ENCODE measurements at places on chromosomes 11 and 22. TPM values are rescaled to one million over a fixed set of nuclear protein-coding genes. Genes with fewer than 3 reads are reported as not detected.

GLYAT gene
- total RNA-seq, result not detected

MMP12 gene
- total RNA-seq, result not detected

MUC2 gene
- total RNA-seq, result not detected

ALDH3B1 gene
- 85.5 TPM for total RNA-seq

CCDC87 gene
- 0.61 TPM for total RNA-seq

WNT11 gene
- total RNA-seq, result 3.7 TPM

ANO5 gene
- total RNA-seq, result 0.84 TPM

RIMBP3C gene
- total RNA-seq, result 3.6 TPM

OR8B4 gene
- not detected for total RNA-seq

TCN1 gene
- total RNA-seq, result 10.6 TPM

- no peak for DNase-seq
Measured at GRCh38 chr11:10638316-10638925, 55.1 kb downstream of the IRAG1 start.

DNA sequence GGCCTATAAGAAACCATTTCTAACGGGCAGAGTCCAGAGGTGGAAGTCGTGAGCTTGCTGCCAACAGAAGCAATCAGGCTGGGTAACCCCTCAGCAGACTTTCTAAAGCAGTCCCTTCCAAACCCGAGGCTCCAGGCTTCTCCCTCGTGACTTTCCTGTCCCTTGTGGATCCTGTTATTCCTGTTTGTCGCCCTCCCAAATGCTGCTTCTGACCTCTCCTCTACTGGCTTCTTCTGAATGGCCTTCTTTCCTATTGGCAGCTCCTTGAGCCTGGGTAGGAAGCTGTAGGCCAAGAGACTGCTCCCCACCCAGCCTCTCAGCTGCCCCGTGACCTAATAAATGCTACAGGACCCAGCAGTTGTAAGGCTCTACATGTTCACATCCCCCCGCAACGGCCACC lies 35.0 kb downstream of the MAFF start:
- DNase-seq, result no peak

GRCh38 chr11:110371084-110371483 lies 58.7 kb upstream of the FDX1 start:
- DNase-seq, result no peak

DNA sequence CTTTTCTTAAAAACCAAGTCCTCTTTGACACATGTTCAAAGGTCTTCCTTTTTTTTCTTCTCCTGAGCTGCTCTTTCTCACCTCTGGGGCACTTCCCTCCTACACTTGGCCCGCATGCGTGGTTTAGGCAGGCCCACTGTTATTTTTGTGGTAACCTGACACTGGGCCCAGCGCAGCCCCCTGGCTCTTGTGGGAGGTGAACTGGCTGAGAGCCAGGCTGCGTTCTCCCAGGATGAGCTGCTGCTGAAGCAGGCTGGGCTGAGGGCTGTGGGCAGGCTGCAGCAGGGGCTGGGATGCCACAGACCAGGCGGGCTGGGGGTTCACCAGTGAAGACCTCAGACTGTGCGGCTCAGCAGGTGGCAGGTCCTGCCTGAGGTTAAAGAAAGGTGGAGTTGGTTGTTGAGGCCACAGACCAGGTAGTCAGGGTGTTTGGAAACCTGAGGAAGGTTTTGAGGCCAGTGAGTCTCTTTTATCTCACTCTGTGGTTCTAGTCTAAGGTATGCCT lies 72.4 kb downstream of the TEAD1 start:
- DNase-seq, result peak; percentile 82

GRCh38 chr22:41725510-41726110 lies 26.3 kb downstream of the MEI1 start:
- peak; percentile 7 for DNase-seq

- no peak for DNase-seq
Measured at GRCh38 chr11:123429913-123430720, at the start of gene GRAMD1B. Gene GRAMD1B (plus strand): TSS chr11:123430269. CDS start chr11:123430793, 524 bp downstream.

- peak; percentile 50 for DNase-seq
Measured at GRCh38 chr11:12235947-12236743, 125.8 kb downstream of the MICAL2 start.

DNA sequence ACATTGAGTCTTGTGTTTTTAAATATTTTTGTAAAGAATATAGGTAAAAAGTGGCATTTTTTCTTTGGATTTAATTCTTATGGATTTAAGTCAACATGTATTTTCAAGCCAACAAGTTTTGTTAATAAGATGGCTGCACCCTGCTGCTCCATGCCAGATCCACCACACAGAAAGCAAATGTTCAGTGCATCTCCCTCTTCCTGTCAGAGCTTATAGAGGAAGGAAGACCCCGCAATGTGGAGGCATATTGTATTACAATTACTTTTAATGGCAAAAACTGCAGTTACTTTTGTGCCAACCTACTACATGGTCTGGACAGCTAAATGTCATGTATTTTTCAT lies 333 bp upstream of the CD3E start:
- DNase-seq, result no peak

GRCh38 chr11:25859776-25860175 lies 472.2 kb upstream of the ANO3 start:
- no peak for DNase-seq

- DNase-seq, result no peak
Measured at GRCh38 chr22:31281733-31282132, 10.6 kb downstream of the PIK3IP1 start.

DNA sequence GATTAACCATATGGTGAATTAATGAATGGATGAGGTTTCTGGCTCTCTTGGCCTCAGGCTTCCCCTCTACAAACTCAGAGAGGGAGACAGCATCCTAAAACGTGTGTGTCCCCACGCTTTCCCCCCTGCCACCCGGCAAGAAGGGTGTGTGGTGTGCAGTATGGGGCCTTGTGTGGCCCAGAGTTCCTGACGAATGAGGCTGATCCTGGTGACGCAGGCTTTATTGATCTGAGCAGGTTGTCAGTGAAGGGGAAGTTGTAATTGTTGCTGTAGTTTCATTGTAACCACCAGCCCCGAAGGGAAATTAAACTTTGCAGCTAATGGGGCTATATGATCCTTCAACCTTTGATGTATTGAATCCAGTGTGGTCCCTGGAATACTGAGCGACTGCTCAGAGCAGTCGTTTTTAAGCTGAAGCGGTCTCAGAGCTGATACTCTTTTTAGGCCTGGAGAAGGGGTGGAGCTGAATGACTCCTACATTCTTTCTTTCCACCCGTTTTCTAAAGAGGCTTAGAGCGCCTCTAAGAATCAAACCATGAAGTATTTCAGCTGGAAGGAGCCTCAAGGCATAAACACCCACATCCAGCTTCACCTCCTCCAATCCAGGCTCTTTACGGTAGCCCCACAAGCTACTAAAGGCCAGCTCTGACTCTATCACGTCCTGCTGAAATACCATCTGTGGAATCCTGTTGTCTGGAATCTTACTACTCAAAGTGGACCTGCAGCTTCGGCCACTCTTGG lies 284.7 kb downstream of the MIAT start:
- DNase-seq, result no peak

DNA sequence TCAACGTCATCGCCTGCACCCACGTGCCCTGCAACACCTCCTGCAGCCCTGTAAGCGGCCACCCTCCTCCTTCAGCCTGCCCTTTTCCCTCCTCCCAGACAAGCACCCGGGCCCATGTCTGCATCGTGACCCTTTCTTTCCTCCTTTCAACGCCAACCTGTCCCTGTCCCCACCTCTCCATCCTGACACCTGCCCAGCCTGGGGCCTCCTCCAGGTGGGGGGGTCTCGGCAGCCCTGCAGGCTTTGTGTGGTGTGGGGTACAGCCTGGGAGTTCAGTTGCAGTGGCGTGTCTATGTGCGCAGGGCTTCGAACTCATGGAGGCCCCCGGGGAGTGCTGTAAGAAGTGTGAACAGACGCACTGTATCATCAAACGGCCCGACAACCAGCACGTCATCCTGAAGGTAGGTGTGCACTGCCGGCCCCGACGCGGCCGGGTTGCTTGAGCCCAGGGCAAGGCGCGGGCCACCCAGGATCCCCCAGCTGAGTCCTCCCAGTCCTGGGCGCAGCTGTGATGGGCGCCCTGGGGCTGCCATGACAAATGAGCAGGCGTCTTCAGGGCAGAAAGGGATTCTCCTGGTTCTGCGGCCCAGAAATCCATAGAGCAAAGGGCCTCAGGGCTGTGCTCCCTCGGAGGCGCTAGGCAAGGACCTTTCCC lies 33.7 kb downstream of the MUC2 start:
- DNase-seq, result no peak

- no peak for DNase-seq
Measured at GRCh38 chr11:18522388-18522787, 4.4 kb downstream of the TSG101 start.

- DNase-seq, result no peak
Measured at GRCh38 chr11:112511911-112512310, 251.3 kb upstream of the PLET1 start.

- DNase-seq, result no peak
Measured at GRCh38 chr11:65087827-65088226, 3.8 kb downstream of the ZFPL1 start.

GRCh38 chr22:45420539-45420938 lies 7.0 kb downstream of the RIBC2 start:
- DNase-seq, result no peak

DNA sequence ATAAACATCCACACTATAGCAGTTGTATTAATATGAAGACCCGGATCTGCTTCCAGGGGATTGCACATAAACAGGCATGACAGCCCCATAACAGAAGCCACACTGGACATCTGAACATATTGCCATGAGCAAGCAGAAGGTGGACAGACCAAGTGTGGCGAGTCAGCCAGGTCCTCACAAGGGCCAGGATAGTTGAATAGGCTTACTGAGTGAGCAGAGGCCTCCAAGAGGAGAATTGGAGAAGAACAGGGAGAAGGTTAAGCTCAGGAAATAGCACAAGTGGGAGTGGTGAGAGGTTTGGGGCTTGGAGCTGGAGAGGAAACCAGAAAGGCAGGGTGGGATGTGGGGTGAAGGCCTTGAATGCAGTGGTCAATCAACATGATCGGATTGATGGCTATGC lies 10.8 kb downstream of the SLC35C1 start:
- DNase-seq, result peak; percentile 18

GRCh38 chr22:49365910-49366309 lies 461.8 kb downstream of the BRD1 start:
- DNase-seq, result no peak

GRCh38 chr11:10322401-10322800 lies 17.5 kb downstream of the ADM start:
- no peak for DNase-seq

- no peak for DNase-seq
Measured at GRCh38 chr11:127506126-127506525, 505.6 kb upstream of the KIRREL3 start.

- no peak for DNase-seq
Measured at GRCh38 chr11:35011389-35011788, 95.0 kb downstream of the PDHX start.

DNA sequence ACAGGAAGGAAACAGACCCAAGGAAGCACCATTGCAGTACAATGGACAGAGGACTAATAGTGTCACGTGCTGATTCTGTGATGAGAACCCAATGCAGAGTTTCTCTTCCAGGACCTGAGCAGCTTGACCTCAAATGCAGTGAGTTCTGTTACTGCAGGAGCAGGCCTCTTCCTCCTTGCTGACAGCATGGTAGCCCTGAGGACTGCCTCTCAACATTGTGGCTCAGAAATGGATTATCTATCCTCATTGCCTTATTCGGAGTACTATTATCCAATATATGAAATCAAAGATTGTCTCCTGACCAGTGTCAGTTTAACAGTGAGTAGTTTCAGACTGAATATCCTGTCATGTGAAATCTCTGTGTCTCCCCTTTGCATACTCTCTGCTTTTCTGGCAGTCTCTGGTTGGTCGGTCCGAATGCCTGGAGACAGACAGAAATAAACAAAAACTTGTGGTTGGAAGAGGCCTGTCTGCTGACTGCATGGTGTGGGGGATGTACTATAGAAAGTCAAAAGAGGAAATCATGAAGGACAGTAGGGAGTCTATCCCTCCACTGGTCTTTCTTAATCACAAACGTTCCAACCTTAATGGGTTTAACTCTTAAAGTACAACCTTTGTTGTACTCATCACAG lies 6.9 kb upstream of the MS4A14 start:
- no peak for DNase-seq

DNA sequence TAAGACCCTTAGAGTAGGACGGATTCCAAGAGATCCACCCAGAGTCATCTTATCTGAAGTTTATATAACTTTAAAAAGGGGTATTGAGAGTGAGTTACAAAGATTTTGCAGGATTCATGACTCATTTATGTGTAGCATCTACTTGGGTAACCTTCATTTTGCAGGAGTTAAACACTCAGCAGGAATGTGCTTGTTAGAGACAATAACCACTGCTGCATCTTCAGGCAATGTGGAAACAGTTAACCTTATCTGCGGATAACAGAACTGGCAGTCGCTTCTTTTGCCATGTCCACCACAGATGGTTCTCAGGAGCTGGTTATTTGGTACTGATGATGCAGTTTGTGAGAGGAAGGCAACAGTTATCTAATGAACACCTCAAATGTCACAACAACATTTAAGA lies 417.9 kb upstream of the DDI1 start:
- no peak for DNase-seq

DNA sequence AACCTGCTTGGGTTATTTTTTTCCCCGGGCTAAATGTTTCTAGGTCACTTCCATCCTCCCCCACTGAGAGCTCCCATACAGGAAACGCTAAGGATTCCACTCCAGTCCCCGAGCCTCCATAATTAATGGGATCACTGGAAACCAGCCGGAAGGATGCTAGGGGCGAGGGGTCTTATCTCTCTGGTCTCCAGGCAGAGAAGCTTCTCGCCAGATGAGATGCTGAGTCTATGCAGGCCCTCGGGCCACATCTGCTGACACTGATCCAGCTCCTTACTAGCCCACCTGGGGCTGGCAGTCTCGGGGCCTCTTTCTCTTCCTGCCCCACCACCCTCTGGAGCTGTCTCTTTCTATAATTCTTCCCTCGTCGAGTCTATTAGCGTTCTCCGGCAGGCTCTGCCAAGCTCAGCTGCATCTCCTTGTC lies 125.9 kb upstream of the SYT13 start:
- DNase-seq, result no peak

DNA sequence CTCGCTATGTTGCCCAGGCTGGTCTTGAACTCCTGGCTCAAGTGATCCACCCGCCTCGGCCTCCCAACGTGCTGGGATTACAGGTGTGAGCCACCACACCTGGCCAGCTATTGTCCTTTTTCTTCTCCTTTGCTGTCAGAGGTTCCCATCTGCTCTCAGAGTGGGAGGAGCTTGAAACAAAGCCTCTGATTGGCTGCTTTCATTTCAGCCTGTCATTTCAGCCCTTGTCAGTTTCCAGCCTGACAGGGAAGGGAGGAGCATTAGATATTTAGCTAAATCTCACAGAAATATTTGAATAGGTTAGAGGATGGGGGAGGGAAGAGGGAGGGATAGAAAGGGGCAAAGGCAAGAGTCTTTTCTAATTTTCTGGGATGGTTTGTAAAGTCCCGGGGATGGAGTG lies 8.7 kb downstream of the SLC22A6 start:
- DNase-seq, result no peak
